SHP77 treated with DMSO at 0.1 percent for 48 hours (cell line): ENCODE measurements at places on chromosomes 6 and 20.

GRCh38 chr20:2164966-2165365 is 63.3 kb downstream of the STK35 start:
- DNase-seq, result no peak

DNA sequence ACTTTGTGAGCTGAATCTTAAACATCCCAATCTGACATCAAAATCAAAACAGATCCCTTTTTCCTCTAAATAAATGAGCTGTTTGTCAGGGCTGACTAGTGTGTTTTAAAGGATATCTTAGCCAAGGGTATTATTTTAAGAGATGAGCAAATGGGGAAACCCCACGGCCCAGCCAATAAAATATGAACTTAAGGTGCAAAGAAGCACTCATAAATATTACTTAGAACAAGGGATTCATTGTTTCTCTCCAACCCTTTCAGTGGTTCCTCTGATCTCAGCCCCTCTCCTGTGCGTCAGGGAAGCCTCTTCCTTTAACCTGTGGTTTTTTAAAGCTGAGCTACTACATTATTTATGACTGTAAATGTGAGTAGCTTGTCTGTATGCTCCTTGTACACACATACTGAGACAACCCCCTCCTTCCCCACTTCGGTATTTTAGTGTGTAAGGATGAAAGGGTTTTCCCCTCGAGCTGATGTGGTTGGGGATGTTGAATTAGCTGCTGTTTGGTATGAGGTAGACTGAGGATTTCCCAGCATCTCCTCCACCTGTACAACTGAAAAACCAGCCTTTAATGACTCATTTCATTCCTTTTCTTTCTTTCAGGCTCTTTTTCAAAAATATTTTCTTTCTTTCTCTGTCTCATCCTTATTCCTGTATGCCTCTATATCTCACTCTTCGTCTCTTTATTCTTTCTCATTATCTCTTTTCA is 6.5 kb downstream of the BMP5 start:
- peak; percentile 55 for DNase-seq

DNA sequence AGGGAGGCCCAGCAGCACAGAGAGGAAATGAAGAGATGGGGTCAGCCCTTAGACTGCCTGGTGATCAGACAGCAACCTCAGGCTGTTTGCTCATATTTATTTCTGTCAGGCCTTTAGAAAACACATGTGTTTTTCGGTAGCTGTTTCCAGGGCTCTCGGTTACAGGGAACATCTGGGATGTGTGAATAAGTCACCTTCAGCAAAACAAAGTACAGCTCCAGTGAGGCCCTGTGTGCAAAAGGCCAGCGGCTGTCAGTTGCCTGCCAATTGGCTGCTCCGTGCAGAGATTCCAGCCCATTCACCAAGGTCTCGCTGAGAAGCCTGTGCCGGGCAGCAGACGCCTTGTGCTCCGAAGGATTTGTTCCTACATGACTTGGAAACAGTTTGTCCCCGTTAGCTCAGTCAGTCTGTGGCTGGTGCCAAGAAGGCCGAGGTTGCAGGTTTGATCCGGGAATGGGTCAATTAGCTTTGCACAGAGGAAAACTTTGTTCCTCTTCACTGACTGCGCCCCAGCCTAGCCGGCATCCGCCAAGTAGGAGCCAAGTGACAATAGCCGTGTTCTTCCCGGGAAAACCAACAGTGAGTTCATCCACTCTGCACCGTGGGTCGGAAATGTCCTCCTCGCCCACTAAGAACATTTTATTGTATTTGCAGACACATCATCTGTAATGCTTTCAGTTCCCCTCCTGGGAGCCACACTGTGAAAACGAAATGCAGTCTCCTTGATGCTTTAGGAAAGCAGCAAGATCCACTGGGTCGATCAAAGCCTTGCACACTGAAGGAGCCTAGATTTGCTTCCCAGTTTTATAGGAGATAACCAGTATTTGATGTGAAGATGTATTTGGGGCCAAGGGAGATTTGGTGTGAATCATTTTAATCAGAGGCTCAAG is 315.4 kb upstream of the CDYL start:
- no peak for DNase-seq

DNA sequence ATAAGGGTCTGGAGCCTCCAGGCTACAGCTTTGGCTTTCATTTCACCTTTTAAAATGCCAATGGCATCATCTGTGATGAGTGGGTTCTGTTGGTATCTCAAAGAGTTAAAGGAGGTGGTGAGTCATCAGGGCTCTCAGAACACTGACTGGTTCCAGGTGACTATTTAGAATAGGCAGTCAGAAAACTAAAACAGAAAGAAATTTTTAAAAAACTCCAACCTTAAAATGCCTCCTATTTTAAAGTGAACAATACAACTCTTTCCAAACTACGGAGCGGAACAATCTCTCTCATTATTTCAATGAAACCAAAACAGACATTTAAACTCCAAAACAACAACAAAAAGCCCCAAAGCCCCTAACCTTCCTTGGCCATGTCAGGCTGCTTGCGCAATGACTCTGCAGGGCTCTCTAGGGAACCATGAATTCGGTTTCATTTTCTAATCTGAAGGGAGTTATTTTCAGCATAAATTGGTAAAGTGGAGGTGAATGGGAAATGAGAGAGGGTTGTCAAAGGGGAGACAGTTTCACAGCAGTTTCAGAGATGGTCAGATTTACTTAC is 194.9 kb downstream of the KIF6 start:
- DNase-seq, result no peak

- no peak for DNase-seq
Measured at GRCh38 chr6:138914701-138915100, 73.4 kb downstream of the REPS1 start.

- no peak for DNase-seq
Measured at GRCh38 chr6:116019428-116019827, 41.3 kb downstream of the FRK start.

DNA sequence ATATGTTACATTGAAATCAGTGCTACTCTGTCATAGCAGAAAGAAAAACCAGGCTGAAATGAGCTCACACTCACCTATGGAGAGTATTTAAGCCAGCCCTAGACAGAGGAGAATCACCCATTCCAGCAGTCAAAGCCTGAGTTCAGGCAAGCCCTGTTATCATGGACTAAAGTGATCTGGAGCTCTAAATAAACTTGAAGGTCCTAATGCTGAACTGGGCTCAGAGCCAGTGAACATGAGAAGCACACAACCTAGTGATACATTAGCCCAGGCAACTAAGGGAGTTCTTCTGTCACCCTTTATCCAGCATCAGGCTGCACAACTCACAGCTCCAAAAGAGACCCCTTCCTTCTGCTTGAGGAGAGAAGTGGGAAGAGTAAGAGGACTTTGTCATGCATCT is 425.0 kb downstream of the COL12A1 start:
- DNase-seq, result no peak

DNA sequence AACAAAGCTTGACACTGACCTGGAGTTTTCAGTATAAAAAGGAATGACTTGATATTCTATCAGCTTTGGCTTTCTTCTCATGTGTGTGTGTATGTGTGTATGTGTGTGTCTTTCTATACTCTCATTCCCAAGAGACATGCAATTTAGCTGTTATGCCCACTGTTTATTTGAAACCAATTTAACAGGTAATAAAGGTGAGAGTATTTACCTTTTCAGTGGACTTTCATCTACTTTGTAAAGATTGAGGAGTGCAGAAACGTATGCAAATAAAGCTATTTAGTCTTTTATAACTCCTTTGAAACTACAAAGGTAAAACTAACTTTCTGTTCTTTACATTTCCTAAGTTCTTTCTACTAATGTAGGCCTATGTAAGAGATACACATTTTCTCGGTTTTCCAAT is 103.5 kb upstream of the HS3ST5 start:
- no peak for DNase-seq

DNA sequence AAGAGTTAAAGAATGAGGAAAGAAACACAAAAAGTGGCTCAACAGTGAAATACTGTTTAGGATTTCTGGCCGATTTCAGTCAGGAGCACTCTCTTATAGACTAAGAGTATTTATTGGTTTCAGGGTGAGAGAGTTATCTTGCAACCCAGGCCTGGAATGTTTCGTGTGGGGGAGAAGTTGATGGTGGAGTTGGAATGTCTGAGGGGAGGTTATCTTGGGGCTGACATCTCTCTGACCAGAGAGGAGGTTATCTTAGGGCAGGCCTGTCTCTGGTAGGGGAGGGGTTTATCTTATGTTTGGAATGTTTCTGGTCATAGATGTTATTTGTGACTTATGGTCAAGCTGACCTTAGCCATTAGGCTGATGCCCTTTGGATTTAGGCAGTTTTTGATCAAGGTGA is 80.3 kb downstream of the HTR1B start:
- DNase-seq, result no peak

DNA sequence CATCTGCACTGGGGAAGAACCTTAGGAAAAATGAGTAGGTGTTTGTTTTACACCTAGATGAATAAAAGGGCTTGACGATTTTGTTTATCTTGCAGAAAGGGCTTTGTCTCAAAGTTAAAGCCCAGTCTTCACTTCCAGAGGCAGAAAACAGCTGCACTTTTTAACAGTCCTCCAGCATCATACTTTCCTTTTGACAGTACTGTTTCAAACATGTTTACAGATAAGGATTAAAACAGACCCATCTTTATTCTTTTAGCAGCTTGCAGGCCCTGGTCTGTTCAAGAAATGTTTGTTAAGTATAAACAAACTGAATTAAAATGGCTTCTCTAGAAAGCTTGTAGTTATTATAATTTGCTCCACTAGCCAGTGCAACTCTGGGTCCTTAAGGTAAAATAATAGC is 374.2 kb downstream of the EPHA7 start:
- DNase-seq, result no peak

- no peak for DNase-seq
Measured at GRCh38 chr6:135056632-135057031, 2.0 kb upstream of the HBS1L start.

- DNase-seq, result peak; percentile 41
Measured at GRCh38 chr6:98833307-98834059, 891 bp upstream of the POU3F2 start.

DNA sequence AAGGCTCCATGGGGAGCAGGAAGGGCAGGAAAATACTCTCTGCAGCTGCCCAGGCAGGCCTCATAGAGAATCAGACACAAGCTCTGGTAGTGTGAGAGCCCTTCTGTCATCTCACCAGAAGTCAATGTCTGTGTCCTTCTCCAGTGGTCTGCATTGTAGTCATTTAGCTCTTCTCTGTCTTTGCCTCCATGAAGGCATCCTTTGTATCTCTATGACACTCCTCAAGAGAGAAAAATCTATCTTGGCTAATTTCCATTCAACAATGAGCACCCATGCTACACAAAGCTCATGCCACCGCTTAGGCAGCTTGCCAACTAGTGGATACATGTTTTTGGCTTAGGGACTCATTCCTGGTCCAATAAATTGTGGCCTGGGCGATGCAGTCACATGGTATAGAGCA is 92.1 kb downstream of the RNF217 start:
- DNase-seq, result no peak

DNA sequence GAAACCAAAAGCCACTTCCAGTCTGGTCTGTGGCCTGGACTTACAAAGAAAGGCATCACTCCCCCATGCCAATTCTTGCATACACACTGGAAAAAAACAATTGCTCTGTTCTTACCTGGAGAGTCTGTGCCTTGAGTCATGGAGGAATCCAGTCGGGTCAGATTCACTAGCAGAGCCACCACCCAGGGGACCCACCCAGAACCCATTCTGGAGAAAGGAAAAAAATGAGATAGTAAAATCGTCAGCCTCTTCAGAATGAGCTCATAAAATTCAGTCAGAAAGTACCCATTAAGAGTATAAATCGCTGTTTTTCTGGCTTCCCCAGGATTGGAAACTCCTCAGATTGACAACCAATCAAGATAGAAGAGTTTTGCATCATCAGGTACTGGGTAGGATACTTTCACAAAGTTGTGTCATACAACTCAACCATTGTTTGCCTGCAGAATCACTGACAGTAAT is at the start of gene HLA-DOB:
Gene HLA-DOB (minus strand): TSS at position 257 of the 459 bp plus-strand sequence. CDS start 51 bp downstream, at position 206.
- no peak for DNase-seq

DNA sequence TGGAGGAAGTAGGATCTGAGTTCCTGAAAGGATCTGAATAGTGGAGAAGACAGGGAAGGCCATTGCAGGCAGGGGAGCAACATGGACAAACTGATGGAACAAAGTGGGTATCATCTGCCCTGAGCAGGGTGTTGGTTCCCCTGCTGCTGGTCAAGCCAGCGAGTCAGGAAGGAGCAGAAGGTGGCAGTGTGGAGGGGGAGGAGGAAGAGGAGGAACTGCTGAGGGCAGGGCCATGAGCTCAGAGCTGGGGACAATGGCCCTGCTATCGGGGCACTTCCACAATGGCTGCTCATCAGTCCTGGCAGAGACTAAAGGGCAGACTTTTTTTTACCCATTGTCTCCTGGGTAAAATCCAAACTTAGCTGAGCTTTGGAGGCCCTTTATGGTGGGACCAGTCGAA is 13.6 kb downstream of the CNBD2 start:
- no peak for DNase-seq

GRCh38 chr6:56814308-56814707 is 140.6 kb upstream of the BEND6 start:
- no peak for DNase-seq

- DNase-seq, result no peak
Measured at GRCh38 chr6:24031496-24031895, 94.5 kb upstream of the NRSN1 start.

DNA sequence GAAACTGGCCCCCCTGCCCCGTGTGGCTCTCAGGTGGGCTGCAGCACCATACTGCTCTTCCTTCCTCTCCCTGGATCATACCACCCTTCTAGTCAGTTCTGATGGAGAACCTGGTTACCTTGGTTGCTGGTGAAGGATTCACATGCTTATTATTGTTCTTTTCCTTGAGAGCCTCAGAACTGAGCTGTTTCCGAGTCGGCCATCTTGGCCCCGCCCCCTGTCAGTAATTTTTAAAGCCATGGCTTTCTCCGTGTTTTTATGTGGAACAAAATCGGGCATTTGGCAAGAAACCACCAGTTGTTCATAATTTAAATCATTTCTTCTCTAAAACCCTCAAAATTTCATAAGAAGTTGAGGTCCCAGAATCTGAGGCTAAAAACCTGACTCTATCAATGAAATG is 493.8 kb downstream of the NKAIN2 start:
- no peak for DNase-seq

DNA sequence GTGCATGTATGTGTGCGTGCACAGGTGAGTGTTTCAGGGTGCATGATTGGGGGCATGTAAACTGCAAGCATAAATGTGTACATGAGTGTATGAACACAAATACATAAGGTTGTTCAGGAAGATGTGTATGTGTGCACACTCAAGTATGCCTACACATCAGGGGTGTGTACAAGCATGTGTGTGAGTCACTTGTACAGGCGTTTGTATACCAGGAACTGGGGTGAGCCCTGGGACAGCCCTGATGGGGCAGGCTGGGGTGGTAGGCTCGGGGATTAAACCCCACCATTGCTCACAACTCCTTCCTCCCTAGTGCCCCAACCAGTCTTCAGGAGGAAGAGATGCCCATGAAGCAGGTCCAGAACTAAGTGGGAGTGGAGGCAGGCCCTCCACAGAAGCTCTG is 4.3 kb downstream of the CRIP3 start:
- DNase-seq, result no peak

DNA sequence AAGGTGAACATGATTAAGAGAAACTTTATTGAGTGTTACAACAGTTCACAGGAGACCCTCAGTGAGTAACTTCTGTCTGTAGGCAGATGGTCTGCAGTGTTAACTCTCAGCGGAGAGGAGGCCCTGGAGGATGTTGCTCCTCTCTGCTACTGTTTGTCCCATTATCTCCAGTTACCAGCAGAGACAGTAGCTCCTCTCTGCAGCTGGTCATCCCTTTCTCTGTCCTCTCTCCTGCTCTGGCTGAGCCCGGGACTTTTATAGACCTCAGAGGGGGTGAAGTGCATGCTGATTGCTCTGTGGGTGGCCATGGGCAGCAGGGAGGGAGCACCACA is 5.7 kb downstream of the GTSF1L start:
- DNase-seq, result no peak

- DNase-seq, result no peak
Measured at GRCh38 chr20:44701858-44702256, 13.3 kb upstream of the CCN5 start.
